CD8-positive, alpha-beta memory T cell (primary cell): ENCODE measurements at places on chromosomes 12 and 14. TPM values are rescaled to one million over a fixed set of nuclear protein-coding genes. Genes with fewer than 3 reads are reported as not detected.

Gene DBX2
- total RNA-seq, result not detected

Gene FAR2
- 3.7 TPM for total RNA-seq

Gene TMTC1
- total RNA-seq, result not detected

Gene CFAP251
- 0.31 TPM for total RNA-seq

Gene APAF1
- 14.6 TPM for total RNA-seq
